ENCODE measurements at places on chromosomes 5 and 9.

DNA sequence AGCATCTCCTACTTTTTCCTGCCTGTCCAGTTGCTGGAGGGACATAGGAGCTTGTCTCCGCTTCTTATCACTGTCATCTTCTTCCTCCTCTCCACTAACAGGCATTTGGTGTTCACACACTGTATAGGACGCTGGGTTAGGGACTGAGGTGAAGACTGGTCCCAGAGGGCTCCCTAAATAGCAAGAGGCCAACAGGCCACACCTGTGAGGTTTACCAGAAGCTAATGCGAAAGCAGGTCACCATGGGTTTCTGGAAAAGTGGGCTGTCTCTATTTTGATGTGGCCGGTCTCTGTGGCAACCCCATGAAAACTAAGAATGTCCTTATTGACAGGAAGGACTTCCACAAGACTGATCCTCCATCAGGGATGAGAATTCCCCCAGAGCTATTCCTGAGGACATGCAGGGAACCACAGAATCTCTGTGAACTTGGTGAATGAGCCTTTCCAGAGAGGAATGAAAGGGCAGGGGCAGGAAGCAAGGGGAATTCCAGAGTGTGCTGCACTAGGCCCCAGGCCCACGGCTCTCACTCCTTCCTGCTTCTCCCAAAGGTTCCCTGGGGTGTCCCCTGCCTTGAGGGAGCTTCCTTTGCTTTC is 61.7 kb downstream of the DAP start:
- DNase-seq: no peak

GRCh38 chr5:14410394-14411201 is 171.0 kb upstream of the OTULINL start:
- no peak for DNase-seq

- no peak for DNase-seq
Observed at GRCh38 chr9:75168270-75169178, 80.2 kb downstream of the OSTF1 start.

- no peak for DNase-seq
Observed at GRCh38 chr5:173761178-173761513, 127.0 kb upstream of the CPEB4 start.

- DNase-seq: no peak
Observed at GRCh38 chr9:419571-420171, 205.0 kb downstream of the DOCK8 start.

DNA sequence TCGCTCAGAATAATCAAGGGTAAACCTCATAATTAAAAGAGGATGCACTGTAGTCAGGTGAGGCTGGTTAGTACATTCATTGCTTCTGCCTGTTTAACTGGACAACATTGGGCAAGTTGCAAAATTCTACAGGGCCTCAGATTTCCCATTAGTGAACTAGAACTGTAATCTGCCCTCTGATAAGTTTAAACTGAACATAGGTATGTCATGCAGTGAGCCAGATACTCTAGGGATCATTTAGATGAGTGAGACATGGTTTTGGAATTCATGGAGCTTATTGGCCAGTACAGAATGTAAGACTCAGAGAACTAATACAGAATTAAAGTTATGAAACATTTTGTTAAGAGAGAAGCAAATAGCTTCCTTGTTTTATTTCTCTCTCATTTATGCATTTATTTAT is 35.9 kb downstream of the RNF44 start:
- no peak for DNase-seq

DNA sequence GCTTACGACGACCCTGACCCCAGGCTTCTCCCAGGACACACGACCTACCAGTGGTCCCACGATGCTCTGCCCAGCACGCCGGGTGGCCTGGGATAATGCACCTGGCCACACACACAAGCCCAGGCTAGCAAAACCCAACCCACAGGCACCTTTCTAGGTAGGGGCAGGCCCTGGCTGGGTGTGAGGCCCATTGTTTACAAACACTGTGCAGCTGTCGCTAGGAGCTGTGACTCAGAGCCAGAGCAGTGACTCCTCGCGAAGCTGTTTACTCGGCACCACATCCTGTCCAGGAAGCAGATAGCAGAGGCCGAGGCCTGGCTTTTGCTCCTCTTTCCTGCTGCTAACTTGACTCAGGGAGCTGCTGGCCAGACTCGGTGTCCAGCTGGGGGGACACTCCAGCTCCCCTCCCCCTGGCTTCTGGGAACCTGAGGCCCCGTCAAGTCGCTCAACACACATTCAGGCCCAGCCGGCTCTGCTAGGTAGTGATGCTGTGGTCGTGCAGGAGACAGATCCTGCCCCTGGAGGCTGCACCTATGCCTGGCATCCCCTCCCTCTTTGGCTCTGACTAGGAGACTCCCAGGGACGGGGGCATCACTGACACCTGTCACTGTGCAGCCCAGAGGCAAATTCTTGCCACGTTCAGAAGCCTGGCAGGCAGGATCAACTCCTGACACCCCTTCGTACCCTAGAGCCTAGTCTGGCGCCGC is 12.8 kb upstream of the RALGDS start:
- DNase-seq: peak; percentile 81

GRCh38 chr5:114419067-114419388 is 57.2 kb downstream of the KCNN2 start:
- DNase-seq: no peak

- no peak for DNase-seq
Observed at GRCh38 chr5:165981671-165982070, 2309.8 kb upstream of the WWC1 start.

- DNase-seq: no peak
Observed at GRCh38 chr9:120388003-120388855, 191.7 kb downstream of the CDK5RAP2 start.

DNA sequence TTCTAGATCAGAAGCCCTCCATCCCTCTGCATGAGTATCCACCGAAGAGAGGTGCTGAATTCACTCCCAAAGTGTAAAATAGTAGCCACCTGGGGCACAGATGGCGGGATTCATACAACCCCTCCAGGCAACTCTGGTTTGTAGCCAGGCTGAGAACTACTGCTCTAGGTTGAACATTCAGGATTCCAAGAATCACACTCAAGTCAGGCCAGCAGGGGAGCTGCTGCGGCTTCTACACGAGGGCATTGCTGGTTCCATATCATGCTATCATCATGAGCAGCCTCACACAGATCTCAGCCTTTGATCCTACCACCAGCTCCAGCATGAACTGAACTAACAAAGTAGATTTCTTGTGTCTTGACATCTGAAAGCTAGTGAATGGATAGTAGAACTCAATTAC is 367.9 kb downstream of the DIRAS2 start:
- DNase-seq: no peak

DNA sequence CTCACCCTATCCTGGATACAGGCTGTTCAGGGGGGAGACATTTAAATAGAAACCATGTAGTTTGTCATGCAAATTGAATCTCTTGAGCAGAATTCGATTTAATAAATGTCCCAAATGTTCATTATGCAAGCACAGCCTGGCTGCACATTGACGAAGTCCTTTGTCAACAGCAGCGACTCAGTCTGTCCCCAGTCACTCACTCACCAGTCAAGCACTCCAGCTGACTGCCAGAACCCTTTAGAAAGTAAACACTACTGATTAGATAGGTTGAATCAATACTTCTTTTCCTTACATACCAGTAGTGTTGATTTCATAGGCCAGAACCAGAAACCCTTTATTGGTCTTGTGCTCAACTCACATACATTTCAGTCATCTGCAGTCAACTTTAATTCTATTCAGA is 27.5 kb downstream of the CDH6 start:
- DNase-seq: no peak

DNA sequence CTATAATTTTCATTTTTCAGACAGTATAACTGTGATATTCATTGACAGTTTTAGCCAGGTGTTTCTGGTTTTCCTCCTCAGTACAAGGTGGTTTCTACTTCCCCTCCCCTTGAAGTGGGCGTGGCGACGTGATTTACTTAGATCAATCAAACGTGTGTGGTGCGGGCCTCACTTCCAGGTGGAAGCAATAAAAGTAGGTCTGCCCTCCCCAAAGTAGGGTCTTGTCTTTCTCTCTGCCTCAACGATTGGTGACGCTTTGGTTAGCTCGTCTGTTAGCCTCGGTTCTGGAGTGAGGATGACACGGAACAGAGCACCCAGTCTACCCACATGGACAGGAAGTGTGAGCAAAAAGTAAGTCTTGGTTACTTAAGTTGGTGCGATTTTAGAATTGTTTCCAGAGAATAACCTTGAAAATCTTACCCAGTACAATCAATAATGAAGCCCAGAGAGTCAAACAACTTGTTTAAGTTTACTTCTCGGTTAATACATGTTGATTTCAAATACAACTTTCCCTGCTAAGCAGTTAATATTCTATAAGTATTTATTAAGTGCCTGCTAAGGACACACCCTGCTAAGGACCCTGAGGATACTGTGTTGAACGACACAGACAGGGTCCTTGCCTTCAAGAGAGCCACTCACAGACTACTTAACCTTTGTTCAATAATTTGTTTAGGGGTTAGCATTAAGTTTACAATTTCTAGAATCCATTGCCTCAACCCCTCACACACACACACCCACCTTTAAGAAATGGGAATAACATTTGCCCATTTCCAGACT is 48.4 kb downstream of the COX7C start:
- no peak for DNase-seq

DNA sequence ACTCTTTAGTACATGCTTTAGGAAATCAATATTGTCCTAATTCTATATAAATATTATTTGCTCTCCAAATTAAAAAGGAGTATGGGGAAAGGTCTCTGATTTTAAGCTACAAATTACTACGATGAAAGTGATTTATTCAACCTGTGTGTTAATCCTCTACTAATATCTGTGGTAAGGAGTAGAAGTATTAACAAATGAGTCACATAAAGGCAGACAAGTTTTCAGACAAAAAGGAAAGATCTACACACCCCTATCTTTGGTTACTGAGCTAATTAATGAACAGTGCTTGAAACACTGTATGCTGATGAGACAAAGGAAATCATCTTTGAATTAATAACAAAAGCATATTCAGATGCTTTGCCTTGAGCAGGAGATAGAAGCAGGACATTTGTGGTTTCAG is 15.9 kb downstream of the LOX start:
- no peak for DNase-seq

DNA sequence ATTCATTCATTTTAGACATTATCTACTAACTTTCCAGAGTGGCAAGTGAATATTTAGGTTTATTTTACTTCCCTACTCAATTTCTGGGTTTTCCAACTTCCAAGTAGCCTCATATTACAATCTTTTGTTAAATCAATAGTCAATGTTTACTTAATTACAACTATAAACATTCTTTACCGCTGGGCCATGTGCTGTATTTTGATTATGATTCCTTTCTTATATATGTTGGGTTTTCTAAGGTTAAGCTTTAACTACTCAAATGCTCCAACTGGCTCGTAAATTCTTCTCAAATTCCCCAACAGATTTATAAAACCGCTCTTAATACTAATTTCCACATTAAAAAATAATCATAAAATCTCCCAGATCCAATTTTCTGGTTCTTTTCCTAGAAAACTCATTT is 110.1 kb upstream of the ABCA1 start:
- no peak for DNase-seq

GRCh38 chr5:42828671-42829070 is 17.0 kb upstream of the SELENOP start:
- no peak for DNase-seq

- no peak for DNase-seq
Observed at GRCh38 chr5:101782352-101783103, 513.6 kb downstream of the SLCO4C1 start.

DNA sequence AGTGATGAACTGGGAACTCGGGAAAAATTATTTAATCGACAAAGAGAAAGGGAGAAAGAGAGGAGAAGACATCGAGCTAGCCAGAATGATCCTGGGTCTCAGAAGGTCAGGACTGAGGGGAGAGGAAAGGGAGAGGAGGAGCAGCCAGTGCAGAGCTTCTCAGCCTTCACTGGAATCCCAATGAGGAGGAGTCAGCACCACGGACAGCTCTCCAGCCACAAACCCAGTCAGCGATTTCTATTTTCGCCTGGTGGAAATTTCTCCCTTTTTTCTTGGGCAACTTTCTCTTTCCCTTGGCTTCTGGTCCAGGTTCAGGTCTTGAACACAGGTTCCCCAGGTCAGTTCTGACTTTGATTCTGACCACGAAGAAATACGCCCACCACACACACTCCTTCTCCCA is 1.6 kb upstream of the BRINP1 start:
- no peak for DNase-seq

- DNase-seq: no peak
Observed at GRCh38 chr5:177444106-177445051, 2.2 kb upstream of the PRR7 start.

DNA sequence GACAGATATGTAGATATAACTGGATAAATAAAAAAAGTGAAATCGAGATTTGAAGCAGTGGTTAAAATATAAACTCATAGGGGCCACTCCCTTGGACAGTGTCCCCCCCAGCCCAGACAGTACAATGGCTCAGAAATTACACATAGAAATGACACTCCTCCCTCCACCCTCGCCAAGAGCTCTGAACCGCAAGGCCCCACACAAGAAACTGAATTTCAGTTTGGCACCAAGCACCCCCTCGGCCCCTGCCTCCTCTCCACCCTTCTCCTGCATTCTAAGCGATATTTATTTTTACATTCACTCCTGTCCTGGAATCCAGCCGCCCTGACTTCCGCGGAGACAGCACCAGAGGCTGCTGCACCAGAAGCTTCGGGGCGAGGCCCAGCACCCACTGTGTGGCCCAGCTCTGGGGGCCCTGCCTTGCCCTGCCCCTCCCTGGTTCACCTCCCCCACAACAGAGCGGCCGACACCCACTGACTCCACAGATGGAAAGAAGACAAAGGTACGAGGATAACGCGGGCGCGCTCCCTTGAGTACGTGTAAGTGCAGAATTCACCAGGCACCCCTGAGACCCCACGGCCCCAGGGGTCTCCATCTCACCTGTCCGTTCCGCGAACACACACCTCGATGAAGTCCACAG is 11.0 kb downstream of the STC2 start:
- no peak for DNase-seq

DNA sequence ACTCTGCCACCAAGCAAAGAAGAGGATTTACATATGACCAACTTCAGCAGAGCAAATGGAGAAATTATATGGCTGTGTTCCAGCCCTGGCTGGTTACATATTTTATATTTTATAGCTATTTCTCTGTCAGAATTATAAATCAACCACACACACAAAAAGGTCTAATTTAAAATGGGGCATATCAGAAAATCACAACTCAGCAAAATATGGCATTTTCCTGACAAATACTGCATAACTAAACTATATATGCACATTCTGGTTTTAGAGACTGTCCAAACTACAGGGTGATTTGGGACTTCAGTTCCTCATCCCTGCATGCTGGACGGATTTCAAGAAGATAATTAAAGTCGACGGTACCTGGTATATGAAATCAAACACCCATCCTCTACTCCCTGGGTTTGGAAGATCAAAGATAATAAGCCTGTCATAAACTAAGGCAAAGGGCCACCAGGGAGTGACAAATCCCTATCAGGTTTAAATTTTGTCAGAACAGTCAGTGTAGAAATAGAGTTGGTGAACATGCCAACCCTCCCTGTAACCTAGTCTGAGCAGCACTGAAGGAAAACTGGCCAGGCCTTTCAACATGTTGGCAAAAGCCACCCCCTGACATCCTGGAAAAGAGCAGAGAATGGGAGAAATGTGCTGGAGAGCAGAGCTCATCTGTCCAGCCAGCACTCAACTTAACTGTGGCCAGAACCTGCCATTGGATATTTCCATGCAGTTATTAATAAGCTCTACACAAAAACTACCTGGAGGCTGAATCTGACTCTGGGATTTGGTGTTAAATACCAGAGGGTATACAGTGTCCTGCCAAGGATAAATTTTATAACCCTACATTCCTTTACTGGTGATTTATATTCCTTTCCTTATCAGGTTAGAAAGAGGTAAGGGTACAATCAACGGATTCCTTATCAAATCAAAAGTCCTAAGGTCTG is 235.7 kb downstream of the ENC1 start:
- no peak for DNase-seq

- DNase-seq: no peak
Observed at GRCh38 chr5:160269017-160269416, 39.7 kb downstream of the FABP6 start.

GRCh38 chr5:67015541-67016191 is 180.9 kb downstream of the CD180 start:
- no peak for DNase-seq

All from activated CD4-positive, alpha-beta T cell treated with anti-CD3 and anti-CD28 coated beads for 4 hours (primary cell).